Stimulated activated memory B cell treated with anti-CD40 and anti-IgM and Interleukin-4, amounts not matched to agents 10 μg/mL and 1 μg/mL and 100 μg/mL, for 72 hours (primary cell): ENCODE measurements at places on chromosomes 4 and X.
A peak's percentile ranks its signal among the peaks of the same experiment; 100 is the strongest.

DNA sequence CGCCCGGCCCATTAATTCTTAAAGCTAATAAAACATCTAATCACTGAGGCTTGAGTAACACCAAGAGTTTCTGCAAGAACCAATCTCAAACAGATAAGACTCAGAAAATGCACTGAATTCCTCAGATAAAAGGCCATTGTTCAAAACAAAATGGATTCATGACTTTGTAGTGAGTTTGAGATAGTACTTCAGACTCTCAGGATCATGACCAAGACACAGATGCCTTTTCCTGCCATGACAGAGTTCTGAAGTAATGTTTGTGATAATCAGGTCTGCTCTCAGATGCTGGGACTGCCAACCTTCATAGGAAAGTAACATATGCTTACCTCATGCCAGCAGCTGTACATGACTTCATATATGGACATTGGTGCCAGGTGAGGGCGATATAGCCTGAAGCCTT lies 54.6 kb downstream of the NIPAL1 start:
- H3K36me3 ChIP-seq = no peaks in the 10 kb centered on the region
- no peak overlapping the region for H3K4me3 ChIP-seq
- no peak overlapping the region for H3K27ac ChIP-seq
- no peaks in the 10 kb centered on the region for H3K27me3 ChIP-seq
- no peaks in the 10 kb centered on the region for H3K4me1 ChIP-seq
- ATAC-seq = no peak

GRCh38 chrX:1601768-1602085 lies 10.3 kb downstream of the AKAP17A start:
- peaks cover 26% of the 10 kb centered on the region for H3K4me1 ChIP-seq
- ATAC-seq = no peak
- peaks cover 85% of the 10 kb centered on the region for H3K36me3 ChIP-seq
- no peak overlapping the region for H3K27ac ChIP-seq
- no peaks in the 10 kb centered on the region for H3K27me3 ChIP-seq

DNA sequence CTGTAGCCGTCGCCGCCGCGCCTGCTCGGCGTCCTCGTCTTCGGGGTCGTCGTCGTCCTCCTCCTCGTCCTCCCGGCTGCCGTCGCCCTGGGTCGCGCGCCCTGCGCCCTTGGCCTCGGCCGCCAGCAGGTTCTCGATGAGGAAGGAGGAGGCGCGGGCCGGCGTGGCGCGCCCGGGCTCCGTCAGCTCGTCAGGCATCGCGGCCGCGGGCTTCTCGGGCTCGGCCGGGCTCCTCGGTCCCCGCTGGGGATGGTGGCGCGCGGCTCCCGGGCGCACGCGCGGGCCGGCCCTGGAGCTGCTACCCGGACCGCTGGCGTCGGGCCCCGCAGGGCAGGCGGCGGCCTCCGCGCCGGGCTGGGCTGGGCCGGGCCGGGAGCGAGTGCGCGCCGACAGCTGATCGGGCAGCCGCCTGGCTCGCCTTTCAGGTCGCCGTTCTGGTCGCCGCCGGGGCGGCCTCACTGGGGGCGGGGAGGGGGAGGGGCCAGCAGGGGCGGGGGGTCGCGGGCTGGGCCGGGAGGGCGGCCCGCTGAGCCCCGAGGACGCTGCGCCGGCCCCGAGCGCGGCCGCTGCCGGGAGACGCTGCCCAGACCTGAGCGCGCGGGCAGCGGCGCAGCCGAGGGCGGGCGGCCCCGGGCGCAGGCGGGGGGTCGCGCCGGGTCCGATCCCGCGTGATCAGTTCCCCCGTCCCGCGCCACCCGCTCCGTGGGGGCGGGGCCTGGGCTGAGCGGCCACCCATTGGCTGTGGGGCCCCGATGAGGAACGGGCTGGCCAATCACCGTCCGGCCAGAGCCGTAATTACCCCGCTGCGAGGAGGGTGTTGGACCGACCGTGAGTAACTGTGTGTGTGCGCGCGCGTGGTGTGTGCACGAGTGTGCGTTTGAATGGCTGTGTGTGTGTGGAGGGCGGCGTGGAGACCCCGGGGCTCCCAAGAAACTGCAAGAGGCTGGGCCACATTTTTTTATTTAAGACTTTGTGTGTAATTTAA lies at the start of gene HMX1:
Gene HMX1 (minus strand): TSS at position 423 of the 985 bp plus-strand sequence. CDS start 225 bp downstream, at position 198.
- no peak for ATAC-seq
- peaks cover 6% of the 10 kb centered on the region for H3K36me3 ChIP-seq
- peaks cover 86% of the 10 kb centered on the region for H3K27me3 ChIP-seq
- no peak within 1 kb of the TSS for H3K4me3 ChIP-seq

DNA sequence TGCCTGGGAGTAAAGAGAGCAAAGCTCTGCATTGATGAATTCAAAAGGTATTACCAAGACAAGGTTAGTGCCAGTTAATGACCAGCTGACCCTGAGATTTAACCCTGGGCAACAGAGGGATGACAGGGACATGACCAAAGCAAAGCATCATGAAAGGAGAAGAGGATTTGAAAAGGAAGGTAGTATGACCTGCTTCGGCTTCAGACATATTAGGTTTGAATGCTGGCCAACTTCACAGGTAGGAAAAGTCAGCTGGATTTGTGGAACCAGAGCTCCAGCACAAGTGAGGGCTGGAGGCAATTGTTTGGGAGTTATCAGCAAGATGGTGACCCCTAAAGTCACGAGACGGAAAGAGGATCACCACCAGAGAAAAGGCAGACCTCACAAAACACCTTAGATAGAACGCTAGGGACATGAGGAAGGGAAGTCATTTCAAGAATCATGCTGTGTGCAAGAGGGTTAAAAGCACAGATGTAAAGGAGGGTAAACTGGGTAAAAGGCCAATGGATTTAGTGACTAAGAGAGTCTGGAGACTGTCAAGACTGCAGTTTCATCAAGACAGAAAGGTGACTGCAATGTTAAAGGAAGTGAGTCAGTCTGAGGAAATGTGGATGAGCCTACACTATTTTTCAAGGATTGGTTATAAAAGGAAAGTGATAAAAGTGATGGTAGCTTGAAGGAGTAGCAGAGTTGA lies 45.6 kb downstream of the SH3RF1 start:
- H3K27me3 ChIP-seq = no peaks in the 10 kb centered on the region
- ATAC-seq = peak; percentile 64
- H3K36me3 ChIP-seq = no peaks in the 10 kb centered on the region
- no peak overlapping the region for H3K4me3 ChIP-seq
- H3K4me1 ChIP-seq = no peaks in the 10 kb centered on the region

GRCh38 chr4:72319601-72320021 lies 249.4 kb downstream of the ADAMTS3 start:
- ATAC-seq = no peak
- H3K27me3 ChIP-seq = no peaks in the 10 kb centered on the region
- H3K27ac ChIP-seq = no peak overlapping the region
- no peak overlapping the region for H3K4me3 ChIP-seq
- H3K4me1 ChIP-seq = no peaks in the 10 kb centered on the region

DNA sequence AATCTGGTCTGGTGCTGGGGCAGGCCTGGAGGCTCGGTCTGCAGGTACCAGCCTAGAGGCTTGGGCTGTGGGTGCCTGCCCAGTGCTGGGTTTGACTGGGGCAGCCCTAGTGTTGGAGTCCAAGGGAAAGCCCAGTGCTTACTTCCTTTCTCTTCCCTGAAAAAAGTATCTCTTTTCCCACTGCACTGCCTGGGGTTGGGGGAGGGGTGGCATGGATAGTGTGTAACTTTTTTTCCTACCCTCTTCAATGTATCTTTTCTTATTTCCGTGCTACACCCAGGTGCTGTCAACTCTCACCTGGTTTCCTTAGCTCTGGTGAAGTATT lies 21.6 kb downstream of the KANTR start:
- peaks cover 14% of the 10 kb centered on the region for H3K4me1 ChIP-seq
- H3K27ac ChIP-seq = peak overlapping the region; percentile 27
- H3K36me3 ChIP-seq = peaks cover 12% of the 10 kb centered on the region
- no peak for ATAC-seq
- H3K27me3 ChIP-seq = no peaks in the 10 kb centered on the region

DNA sequence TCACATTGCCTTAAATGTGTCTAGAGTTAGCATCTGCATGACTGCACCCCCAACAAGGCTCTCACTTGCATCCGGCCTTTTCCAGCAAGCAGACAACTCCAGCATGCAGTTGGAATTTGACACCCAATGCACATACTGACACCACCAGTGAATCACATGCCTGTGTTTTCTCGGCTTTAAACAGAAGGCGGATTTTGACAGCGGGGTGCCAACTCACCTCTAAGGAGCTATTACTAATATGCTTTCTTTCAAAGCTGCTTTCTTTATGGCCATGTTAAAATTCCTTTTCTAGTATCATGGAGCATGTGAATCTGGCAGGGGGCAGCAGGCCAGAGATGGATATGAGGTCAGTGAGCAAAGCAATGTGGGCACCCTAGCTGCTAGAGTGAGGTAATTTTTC lies 78.0 kb upstream of the CLNK start:
- H3K27ac ChIP-seq = no peak overlapping the region
- peaks cover 9% of the 10 kb centered on the region for H3K36me3 ChIP-seq

DNA sequence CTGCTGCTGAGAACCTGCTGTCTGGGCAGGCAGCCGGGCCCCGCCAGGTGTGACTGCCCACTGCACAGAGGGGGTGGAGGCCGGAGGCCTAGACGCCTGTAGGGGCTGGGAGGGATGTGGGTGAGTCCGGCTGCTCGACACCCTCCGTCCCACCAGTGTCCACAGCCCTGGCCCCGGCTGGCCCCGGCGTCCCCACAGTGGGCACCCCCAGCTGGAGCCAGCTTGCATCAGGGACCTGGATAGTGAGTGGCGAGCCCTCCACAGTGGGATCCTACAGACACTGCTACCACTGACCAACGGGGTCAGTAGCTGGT lies 34.7 kb upstream of the SPON2 start:
- no peak for ATAC-seq
- H3K27me3 ChIP-seq = no peaks in the 10 kb centered on the region
- H3K27ac ChIP-seq = no peak overlapping the region
- H3K4me1 ChIP-seq = peaks cover 41% of the 10 kb centered on the region
- H3K4me3 ChIP-seq = no peak overlapping the region
- H3K36me3 ChIP-seq = peaks cover 50% of the 10 kb centered on the region

DNA sequence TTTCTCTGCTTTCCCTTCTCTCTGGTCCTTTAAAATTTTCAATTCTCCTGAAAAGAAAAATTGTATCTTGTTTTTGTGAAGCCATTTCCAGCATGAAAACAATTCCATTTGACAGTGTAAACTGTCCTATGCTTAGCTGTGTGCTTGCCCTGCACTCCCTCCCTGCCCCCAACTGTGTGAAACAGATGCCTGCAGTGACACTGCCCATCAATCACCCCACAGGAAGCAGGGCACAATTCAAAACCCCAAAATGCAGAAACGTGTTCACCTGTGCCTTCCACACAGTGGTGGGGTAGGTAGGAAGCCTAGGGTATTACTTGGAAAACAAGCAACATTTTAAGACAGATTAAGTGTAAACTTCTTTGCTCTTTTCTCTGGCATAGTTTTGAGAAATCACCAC lies 6.2 kb upstream of the FHDC1 start:
- H3K4me1 ChIP-seq = peaks cover 21% of the 10 kb centered on the region
- ATAC-seq = no peak
- H3K4me3 ChIP-seq = no peak overlapping the region
- peaks cover 20% of the 10 kb centered on the region for H3K27me3 ChIP-seq
- H3K36me3 ChIP-seq = no peaks in the 10 kb centered on the region

GRCh38 chrX:119647089-119647488 lies 40.9 kb upstream of the NKRF start:
- H3K4me1 ChIP-seq = peaks cover 27% of the 10 kb centered on the region
- H3K27me3 ChIP-seq = no peaks in the 10 kb centered on the region
- ATAC-seq = no peak
- peak overlapping the region; percentile 92 for H3K27ac ChIP-seq
- H3K4me3 ChIP-seq = peak overlapping the region; percentile 72
